ENCODE measurements at places on chromosomes 1 and 21. TPM values are rescaled to one million over a fixed set of nuclear protein-coding genes. Genes with fewer than 3 reads are reported as not detected.

DNA sequence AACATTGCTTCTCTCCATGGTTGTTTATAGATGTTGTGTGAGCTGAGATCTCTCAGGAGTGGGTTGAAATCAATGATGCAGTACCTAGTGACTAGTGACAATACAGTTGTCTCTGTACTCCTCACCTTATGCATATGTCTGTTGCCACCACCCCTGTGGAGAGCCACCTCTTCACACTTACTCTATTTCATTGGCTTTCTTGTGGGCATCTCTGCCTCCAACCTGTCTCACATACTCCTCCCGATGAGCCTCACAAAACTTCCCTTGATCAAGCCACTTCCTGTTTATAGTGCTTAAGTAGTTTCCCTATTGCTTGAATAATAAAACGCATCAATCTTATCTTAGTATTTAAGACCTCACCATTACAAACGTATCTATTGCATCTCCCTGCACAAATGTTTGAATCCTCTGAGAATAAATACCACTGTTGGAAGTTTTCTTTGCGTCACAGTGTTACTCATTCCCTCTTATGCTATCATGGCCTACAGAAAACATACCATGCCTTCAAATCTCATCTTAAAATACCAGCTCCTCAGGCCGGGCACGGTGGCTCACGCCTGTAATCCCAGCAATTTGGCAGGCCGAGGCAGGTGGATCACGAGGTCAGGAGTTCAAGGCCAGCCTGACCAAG is 54.7 kb upstream of the GREM2 start:
- no peak for DNase-seq

GRCh38 chr1:192628396-192629057 is 7.4 kb upstream of the RGS13 start:
- DNase-seq = no peak

The C1orf141 gene
- total RNA-seq = not detected

DNA sequence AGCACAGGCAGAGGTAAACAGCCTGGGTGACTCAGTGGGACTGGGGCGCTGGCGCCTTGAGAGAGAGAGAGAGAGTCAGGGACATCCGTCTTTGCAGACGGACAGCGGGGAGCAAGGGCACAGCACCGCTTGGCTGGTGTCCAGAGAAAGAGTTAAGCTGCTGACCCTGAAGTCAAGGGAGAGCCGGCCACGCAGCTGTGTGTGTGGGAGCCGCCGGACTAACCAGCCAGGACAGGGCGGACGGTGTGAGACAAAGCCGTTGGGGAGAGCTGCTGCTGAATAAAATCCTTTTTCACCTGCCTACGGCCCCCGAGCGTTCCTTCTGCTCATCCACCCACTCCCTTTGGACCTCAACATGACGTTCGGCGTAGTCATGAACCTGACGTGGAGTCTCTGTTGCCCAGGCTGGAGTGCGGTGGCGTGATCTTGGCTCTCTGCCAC is 14.5 kb downstream of the CFAP74 start:
- peak; percentile 12 for DNase-seq

DNA sequence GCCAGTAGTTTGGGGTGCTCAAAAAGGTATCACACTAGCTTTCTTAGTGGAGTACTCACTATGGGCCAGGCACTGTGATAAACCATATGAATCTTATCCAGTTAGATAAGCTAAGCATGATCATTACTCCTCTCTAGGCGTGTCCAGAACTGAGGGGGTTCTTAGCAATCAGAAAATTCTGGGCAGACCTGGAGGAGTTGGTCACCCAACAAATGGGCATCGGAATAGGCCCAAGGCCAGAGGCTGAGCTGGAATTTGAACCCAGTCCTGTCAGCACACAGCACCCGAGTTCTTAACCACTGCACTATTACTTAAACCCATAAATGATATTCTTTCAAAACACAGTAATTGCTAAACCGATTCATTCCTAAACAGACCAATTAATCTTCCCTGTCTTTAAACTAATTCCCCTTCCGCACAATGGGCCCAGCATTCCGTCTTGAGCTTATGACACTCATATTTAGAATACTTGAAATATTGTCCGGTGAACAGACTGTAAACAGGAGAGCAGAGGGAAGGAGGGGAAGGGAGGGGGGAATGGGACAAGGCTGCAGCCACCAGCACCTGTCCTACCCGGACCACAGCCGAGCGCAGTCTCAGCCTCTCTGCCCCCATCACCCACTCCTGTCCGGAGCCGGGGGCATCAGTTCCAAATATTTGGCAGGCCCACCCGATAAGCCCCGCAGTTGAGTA is 113.0 kb upstream of the GADD45A start:
- no peak for DNase-seq
